ENCODE measurements at places on chromosomes 12 and 14.

DNA sequence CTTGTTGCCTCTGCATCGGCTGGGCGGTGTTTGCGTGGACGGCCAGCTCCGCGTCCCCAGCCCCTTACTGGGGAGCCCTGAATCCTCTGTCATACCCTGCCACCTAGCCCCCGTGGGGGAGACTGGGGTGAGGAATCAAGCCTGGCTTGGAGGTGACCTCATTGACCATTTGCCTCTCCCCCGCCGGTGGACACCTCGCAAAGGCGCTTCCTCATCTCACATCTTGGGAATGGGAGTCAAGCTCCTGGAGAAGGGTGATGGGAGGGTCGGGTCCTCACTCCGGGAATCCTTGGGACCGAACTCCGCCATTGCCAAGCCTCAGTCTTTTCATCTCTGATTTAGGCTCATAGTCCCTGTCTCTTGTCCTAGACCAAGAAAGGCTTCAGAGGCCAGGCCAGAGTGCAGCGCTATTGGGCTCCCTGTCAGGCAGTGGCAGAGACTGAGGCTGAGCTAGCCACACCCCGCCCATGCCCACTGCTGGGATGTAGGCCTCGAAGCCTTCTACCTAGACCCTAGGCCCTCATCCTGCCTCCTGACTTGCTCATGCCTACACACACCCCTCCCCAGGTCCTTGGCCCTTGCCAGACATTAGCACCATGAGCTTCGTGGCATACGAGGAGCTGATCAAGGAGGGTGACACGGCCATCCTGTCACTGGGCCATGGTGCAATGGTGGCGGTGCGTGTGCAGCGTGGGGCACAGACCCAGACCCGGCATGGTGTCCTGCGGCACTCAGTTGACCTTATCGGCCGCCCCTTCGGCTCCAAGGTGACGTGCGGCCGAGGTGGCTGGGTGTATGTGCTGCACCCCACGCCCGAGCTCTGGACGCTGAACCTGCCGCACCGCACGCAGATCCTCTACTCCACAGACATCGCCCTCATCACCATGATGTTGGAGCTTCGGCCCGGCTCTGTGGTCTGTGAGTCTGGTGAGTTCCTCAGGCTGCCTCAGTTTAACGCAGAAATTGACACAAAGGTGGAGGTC is 678 bp downstream of the TRMT61A start:
- no peak for DNase-seq

DNA sequence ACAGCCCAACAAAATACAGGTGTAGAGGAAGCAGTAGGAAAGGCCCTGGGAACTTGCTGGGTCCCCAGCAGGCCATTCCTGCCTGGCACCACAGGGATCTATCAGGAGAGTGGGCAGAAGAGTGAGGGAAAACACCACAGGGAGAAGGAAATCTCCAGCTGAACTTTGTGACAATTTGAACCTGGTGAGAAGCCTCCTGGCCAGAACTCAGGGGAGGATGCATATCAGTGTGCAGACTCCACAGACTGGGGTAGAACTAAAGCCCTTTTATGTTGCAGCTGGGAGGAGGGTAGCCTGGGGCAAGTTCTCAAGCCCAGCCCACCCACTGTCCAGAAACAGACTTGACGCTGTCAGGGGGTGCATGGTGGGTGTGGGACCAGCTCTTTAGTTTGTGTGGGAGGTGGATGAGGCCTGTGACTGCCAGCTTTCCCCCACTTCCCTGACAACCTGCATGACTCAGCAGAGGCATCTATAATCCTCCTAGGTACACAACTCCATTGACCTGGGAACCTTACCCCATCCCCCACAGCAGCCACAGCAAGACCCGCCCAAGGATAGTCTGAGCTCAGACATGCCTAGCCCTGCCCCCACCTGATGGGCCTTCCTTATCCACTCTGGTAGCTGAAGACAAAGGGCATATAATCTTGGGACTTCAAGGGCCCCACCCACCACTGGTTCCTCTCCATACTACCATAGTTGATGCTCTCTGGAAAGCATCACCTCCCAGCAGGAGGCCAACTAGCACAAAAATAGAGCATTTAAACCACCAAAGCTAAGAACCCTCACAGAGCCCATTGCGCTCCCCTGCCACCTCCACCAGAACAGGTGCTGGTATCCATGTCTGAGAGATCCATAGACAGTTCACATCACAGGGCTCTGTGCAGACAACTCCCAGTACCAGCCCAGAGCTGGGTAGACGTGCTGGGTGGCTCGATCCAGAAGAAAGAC is 28.9 kb downstream of the PNN start:
- DNase-seq = no peak

DNA sequence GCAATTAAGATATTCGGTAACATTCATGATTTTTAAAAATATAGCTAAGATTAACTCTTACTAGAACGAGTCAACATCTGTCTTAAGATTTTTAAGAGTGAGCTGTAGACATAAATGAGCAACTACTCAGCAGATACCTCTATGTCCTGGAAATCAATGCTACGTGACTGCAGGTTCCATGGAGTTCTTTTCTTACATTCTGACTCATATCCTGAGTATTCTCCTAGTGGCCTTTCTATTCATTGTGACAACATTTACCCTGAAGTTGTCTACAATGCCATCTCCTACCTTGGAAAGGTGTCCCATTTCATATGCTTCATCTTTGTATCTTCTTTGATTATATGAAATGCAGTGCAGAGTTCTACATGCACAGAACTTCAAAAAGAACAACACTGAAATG is 59.9 kb downstream of the PKP2 start:
- DNase-seq = no peak

- no peak for DNase-seq
These were observed 266.8 kb upstream of the CLEC14A start for GRCh38 chr14:38522724-38523123.

GRCh38 chr14:105307052-105307727 is 6.4 kb upstream of the BRF1 start:
- no peak for DNase-seq
